ENCODE measurements at places on chromosomes 5 and 9.

- DNase-seq, result no peak
These were observed 390.2 kb downstream of the TLR4 start for GRCh38 chr9:118094387-118094786.

- no peak for DNase-seq
These were observed 140.6 kb upstream of the LIFR start for GRCh38 chr5:38697013-38697412.

DNA sequence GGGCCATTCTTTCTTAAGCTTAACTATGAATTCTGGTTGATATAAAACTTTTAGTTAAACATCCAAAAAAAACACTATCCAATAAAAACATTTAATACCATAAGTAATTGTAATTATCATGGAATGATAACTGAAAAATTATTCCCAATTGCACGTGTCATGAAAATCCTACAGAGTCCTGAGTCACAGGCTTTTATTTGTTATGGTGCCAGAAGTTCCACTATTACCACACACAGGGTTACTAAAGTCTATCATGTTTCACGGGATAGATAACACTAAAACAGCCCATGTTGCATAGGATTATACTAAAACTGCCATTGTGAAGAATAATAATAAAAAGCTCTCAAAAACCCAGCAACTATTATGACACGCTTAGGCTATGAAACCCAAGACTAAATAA lies 1381.8 kb downstream of the EFNA5 start:
- no peak for DNase-seq

GRCh38 chr5:58446024-58446423 lies 13.9 kb downstream of the PLK2 start:
- DNase-seq, result no peak

DNA sequence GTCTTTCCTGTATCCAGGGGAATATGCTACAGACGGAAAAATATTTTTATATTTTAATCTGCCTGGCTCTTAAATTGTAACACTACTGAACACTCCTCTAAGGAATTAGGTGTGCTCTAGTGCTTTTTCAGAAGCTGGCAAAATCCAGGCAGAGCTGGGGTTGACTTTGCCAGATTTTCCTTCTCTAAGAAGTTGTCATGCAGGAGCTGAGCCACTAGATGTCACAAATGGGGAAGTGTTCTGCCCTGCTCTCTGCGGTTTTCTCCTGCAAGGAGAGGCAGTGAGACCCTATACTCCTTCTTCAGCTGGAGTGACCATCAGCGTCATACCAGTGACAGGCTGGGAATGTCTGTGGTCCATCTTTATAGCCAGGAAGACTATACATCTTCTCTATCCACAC lies 112.5 kb downstream of the HAPLN1 start:
- peak; percentile 6 for DNase-seq

DNA sequence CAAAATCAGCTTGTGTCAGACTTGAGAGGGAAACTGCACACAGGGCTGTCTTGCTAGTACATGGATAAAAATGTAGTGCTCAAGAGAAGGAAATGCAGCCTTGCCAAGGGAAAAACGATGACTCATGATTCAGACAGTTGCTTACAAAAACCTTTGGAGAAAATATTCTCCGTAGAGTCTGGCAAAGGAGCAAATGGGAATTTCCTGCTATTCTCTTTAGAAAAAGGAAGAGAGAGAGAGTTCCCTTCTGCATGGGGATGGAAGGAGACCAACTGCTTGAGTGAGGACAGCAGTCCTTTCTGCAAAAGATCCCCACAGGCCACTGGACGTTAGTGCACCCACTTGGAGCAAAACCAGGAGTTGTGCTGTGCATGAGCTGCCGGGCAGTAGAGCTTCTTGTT lies 7.6 kb downstream of the IFNB1 start:
- DNase-seq, result no peak

GRCh38 chr5:3010953-3011763 lies 259.7 kb upstream of the IRX2 start:
- no peak for DNase-seq

- DNase-seq, result no peak
These were observed 12.6 kb upstream of the FAM163B start for GRCh38 chr9:133621725-133622267.

GRCh38 chr9:107566611-107567061 lies 77.1 kb upstream of the KLF4 start:
- no peak for DNase-seq

GRCh38 chr5:150073677-150074076 lies 12.7 kb downstream of the CSF1R start:
- no peak for DNase-seq

DNA sequence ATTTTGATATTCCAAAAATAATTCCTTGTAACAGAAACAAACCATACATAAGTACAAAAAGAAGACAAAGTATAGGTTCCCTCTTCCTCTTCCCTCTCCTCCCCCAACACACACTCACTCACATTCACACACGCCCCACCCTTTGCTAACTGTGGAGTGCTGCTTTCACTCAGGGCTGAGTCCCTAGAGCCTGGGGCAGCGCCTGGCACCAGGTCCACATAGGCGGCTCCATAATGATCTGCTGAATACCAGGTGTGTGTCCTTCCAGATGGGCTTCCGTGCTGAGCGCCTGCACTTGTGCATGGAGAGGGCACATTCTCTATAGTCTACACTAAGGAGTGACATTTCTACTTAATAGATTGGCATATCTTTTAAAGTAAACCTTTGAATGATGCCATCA lies 3.7 kb downstream of the SEMA4D start:
- no peak for DNase-seq

- no peak for DNase-seq
These were observed 9.7 kb upstream of the IPPK start for GRCh38 chr9:92679413-92680165.

DNA sequence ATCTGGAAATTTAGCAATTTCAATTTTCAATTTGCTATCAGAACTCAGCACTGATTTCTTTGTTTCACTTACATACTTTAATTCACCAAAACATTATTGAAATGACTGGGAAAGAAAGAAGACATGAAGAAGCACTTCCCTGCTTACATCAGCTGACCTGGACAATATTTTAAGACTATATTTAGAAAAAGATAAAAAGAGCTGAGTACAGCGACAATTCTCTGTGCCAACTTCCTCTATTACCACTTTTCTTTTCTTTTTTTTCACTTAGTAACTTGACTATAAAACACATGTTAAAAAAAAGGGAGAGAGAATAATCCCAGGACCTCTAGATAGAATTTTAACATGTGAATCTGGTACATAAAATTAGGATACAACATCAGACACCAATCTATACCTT lies 35.6 kb downstream of the MEF2C start:
- DNase-seq, result no peak

DNA sequence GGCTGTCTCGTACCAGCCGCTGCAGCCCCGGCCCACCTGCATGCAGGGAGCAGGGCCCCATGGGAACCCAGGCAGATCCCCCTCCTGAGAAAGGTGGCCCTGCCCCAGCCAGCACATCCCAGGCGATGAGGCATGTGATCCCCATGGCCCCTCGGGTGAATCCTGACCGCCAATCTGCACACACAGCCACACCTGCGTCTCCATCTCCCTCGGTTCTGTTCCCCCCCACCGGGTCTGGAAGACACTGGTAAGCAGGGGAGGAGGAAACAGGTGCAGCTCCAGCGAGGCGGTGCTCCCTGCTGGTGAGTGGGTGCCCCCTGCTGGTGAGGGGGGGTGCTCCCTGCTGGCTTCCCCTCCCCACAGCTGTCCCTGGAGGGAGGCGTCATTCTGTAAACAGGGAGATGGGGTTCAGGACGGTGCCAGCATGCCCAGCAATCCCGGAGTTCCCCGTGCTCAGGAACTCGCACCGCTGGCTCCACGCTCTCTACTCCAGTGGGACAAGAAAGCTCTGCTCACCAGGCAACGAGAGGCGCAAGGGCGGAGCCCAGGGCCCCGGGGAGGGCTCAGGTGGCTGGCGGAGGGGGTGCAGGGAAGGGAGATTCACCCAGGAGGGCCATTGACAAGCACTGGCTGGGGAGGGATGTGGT lies 28.4 kb upstream of the SLC12A7 start:
- peak; percentile 71 for DNase-seq

DNA sequence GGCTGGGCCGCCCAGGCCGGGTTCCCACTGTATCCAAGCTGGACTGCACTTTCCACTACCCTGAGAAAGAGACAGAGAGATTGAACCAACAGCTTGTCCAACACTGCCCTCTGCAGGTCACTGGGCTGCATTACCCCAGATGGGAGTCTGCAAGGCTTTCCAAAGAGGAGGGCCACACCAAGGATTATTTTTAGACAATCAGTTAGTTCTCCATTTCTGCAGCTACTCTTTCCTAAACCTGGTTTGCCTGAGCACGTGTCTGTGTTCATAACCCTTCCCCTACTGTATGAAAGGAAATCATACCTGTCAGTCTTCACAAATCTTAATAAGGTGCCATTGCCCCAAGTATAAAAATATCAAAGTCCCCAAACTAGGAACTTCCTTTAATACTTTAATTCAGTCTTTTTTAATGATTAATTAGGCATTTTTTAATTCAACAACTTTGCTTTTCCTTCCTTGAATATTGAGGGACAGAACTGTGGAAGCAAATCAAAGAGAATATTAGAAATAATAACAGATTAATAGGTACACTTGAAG lies 13.4 kb upstream of the FGF1 start:
- peak; percentile 81 for DNase-seq

DNA sequence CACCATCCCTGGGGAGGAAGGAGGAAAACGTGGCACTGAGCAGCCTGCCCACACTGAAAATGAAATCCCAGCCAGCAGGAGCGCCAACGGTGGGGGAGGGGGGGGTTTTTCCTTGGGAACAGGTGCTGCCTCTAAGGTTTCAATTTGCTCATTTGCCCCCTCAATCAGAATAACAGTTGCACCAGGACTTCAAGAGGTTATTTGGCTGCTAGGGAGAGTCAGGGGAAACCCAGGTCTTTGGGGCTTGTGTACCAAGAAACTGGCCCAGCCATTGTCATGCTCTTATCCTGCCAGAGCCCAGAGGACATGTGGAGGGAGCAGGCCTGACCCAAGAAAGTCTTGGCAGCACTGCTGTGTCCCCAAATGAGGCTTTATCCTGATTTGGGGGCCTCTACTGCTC lies 66.5 kb downstream of the NDFIP1 start:
- DNase-seq, result no peak

GRCh38 chr5:112616812-112617547 lies 120.7 kb upstream of the APC start:
- no peak for DNase-seq

DNA sequence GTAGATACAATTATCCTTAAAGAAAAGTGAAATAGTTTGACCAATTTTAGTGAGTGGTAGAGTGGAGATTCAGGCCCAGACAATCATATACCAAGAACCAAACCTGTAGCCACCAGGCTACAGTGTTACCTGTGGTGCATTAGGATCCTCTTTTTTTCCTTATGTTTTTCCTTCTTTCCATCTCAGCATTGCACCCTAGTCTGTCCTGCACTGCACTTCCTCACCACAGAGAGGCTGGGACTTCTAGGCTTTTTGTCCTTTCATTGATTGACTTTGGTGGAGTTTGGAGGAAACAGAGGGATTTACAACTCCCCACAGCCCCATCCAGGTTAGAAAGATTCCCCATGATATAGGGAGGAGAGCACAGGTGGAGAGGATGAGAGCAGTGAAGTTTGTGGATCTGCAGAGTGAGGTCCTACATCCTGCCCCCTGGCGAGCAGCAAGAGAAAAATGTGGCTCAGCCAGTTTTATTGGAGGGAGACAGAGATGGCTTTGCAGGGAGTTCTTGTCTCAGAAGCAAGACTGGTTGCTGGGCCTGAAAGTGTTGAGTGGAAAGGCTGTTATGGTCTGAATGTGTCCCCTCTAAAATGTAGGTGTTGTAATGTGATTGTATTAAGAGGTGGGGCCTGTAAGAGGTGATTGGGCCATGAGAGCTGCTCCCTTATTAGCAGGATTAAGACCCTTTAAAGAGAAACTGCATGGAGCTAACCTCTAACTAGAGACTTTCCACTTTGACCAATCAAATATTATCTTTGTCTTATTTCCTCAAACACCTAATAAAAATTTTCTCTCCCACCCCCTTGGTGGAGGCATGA lies 36.2 kb downstream of the KIF4B start:
- no peak for DNase-seq

DNA sequence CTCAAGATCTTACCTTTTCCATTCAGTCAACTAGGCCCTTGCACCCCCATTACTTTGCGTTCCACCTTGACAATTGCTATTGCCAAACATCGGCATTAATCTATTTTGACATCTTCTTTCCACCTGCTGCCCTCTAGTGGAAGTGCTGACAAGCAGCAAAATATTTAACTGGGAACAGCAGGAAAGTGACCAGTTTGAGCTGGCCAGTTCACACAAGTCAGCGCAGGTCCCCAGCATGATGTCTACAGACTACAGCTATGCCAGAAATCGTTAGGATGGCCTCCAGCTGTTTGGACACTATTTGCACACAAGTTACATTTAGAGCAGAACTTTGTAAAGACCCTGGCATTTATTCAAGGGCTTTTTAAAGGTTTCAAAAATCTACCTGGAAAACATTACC lies 160.1 kb downstream of the GHR start:
- peak; percentile 59 for DNase-seq

- DNase-seq, result peak; percentile 81
These were observed 52.6 kb downstream of the TENT4A start for GRCh38 chr5:6765612-6766525.

Data from activated CD4-positive, alpha-beta T cell treated with anti-CD3 and anti-CD28 coated beads, Interleukin-10, Interleukin-2, amounts not matched to agents 100 ng/mL and 50 ng/mL, durations not matched to agents 16 hours and 8 hours (primary cell).